ENCODE measurements at places on chromosomes 3 and 15. TPM values are rescaled to one million over a fixed set of nuclear protein-coding genes. Genes with fewer than 3 reads are reported as not detected.
A peak's percentile ranks its signal among the peaks of the same experiment; 100 is the strongest.

The MBD4 gene
- 26.6 TPM for total RNA-seq

- no peaks in the 10 kb centered on the region for H3K36me3 ChIP-seq
- H3K27ac ChIP-seq = no peak overlapping the region
- DNase-seq = no peak
- peaks cover 21% of the 10 kb centered on the region for H3K4me1 ChIP-seq
- H3K4me3 ChIP-seq = no peak overlapping the region
These were observed 162.8 kb upstream of the ZNF385D start for GRCh38 chr3:21913791-21914190.

The SLC22A14 gene
- 0.20 TPM for total RNA-seq

DNA sequence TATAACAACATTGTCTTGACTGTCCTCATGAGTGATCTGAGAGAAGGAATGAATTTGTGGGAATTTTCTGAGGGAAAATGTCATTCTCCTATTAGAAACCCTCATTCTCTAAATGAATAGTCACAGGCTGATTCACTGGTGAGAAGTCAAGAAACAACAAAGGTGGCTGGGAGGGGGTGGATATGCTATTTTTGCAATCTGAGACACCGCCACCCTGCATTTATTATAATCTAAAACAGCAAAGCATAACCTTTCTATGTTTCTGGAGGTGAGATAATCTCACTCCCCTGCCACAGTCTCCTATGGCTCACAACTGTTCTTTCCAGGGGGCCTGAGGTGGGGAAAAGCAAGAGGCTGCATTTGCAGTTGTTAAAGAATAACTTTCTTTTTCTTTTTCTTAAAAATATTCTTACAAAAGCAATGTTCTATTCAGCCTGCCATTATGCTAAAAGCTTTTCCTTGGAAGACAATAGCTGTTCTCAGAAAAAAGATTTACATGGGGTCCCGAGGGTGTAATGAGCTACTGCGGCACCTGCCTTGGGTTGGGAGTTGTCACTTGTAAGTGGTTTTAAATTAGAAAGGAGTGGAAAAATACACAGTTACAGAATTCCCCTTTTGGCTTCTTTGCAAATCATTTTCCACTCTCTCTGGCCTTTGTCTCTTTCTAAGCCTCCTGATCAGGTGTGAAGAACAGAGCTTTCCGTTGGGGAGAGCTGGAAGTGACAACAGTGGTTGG, 220.9 kb downstream of the AGBL1 start:
- H3K4me3 ChIP-seq = no peak overlapping the region
- H3K36me3 ChIP-seq = no peaks in the 10 kb centered on the region
- peaks cover 7% of the 10 kb centered on the region for H3K27me3 ChIP-seq
- no peak for DNase-seq
- H3K27ac ChIP-seq = no peak overlapping the region
- H3K4me1 ChIP-seq = no peaks in the 10 kb centered on the region

The CPN2 gene
- total RNA-seq = not detected

The HES1 gene
- 108 TPM for total RNA-seq

GRCh38 chr15:78969687-78970349, 25.0 kb upstream of the CTSH start:
- peaks cover 35% of the 10 kb centered on the region for H3K4me1 ChIP-seq
- H3K27me3 ChIP-seq = no peaks in the 10 kb centered on the region

The CCR1 gene
- not detected for total RNA-seq

The GOLGA8Q gene
- 1.9 TPM for total RNA-seq

The FAM240A gene
- not detected for total RNA-seq

DNA sequence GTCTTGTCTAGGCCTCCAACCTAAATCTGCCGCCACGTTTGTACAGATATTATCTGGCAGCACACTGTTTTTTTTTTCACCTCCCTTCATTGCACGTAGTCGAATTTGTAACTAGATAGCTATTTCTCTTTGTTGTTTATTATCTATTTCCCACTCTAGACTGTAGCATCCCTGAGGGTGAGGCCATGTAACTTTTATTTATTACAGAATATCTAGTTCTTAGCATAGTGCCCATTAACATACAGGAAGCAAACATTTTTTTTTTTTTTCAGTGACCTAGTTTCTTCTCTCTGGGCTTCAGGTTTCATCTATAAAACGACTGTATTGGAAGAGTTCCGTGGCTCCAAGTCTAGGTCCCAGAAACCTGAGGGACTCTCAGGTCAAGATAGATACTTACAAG, 354.3 kb downstream of the FGF12 start:
- peaks cover 2% of the 10 kb centered on the region for H3K4me1 ChIP-seq
- no peak overlapping the region for H3K4me3 ChIP-seq
- no peak overlapping the region for H3K27ac ChIP-seq
- H3K27me3 ChIP-seq = peaks cover 3% of the 10 kb centered on the region
- H3K36me3 ChIP-seq = no peaks in the 10 kb centered on the region
- no peak for DNase-seq

- no peak for DNase-seq
- H3K36me3 ChIP-seq = peaks cover 28% of the 10 kb centered on the region
- H3K4me3 ChIP-seq = no peak overlapping the region
- no peak overlapping the region for H3K27ac ChIP-seq
- peaks cover under 1% of the 10 kb centered on the region for H3K4me1 ChIP-seq
These were observed 8.1 kb downstream of the NPHP3 start for GRCh38 chr3:132713977-132714727.

GRCh38 chr3:154243353-154243752, 80.9 kb downstream of the DHX36 start:
- H3K27me3 ChIP-seq = no peaks in the 10 kb centered on the region
- no peak for DNase-seq
- H3K4me1 ChIP-seq = peaks cover 3% of the 10 kb centered on the region
- no peak overlapping the region for H3K27ac ChIP-seq
- peaks cover 21% of the 10 kb centered on the region for H3K36me3 ChIP-seq

- H3K27me3 ChIP-seq = no peaks in the 10 kb centered on the region
- no peak overlapping the region for H3K27ac ChIP-seq
- H3K36me3 ChIP-seq = peaks cover 3% of the 10 kb centered on the region
- no peak overlapping the region for H3K4me3 ChIP-seq
These were observed 397.1 kb upstream of the KCNMB2 start for GRCh38 chr3:178139116-178139515.

- no peaks in the 10 kb centered on the region for H3K36me3 ChIP-seq
- no peaks in the 10 kb centered on the region for H3K27me3 ChIP-seq
- H3K4me1 ChIP-seq = no peaks in the 10 kb centered on the region
- H3K27ac ChIP-seq = no peak overlapping the region
These were observed 203.1 kb downstream of the KCNAB1 start for GRCh38 chr3:156323466-156323865.

The GRM7 gene
- total RNA-seq = 0.69 TPM

DNA sequence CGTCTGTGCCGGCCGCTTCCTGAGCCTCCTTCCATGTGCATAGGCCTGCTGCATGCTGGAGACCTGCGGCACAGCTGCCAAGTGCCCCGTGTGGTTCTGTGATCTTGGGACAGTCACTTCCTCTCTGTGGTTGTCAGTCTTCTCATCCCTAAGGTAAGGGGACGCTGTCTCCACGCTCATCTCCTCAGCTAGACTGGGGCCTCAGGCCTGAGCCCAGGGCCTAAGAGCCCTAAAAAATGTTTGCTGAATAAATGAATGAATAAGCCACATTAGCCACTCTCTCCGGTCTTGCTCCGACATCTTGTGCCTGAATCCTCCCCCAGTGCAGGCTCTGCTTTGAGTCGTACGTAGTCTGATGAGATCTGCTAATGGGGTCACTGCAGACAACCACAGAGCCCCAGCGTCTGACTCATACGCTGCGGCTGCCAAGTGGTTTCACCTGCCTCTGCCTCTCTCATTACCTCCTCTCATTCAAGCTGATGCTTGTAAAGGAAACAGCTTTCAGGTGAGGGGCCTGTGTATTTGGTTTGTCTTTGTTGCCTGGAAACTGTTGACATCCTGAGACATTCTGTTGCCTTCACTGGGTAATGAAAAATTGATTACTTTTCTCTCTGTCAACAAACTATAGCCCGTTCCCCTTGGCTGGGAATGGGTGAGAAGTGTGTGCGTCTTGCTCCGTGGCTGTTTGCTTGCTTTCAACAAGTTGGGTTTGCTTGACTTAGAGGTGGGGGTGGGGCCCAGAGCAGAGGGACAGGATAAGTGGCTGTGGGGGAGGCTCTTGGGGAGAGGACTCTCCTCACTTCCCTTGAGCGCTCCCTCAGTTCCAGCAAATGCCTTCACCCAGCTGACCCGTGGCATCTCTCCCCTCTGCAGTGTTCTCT, 15.9 kb downstream of the RPLP1 start:
- H3K36me3 ChIP-seq = no peaks in the 10 kb centered on the region
- peaks cover 23% of the 10 kb centered on the region for H3K4me1 ChIP-seq
- H3K27me3 ChIP-seq = no peaks in the 10 kb centered on the region
- H3K27ac ChIP-seq = peak overlapping the region; percentile 95

DNA sequence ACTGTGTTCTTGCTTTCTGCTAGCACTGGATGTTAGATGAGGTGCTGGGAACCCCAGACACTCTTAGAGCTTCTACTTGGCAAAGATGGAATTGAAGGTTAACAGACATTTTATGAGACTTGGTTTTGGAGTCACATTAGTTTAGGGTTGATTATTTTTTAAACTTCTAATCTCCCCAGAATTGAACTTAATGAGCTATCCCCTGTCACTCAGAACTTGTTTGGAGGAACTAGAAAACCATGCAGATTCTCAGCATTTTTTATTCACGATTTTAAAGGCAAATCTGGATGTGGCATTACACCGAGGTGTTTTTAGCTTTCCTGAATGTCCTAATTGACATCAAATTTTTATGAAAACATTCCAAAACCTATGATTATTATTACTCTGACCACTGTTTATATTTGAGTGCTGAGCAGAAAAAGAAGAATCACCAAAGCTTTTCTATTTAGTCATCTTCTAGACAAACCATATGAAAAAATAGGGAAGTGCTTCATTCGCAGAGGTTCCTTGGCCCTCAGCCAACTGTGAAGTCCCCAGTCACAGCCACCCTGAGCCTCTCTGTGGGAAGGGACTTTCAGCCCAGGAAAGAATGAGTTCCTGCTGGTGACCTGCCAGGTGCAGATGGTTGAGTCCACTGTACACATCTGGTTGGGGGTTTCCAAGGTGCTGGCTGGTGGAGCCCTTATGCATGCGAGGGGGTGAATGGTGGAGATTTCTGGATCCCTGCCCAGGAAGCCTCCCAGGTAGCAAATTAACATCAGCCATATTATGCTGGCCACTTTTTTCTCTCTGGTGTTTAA, 196.0 kb upstream of the TOPAZ1 start:
- peaks cover 2% of the 10 kb centered on the region for H3K27me3 ChIP-seq
- H3K4me1 ChIP-seq = peaks cover 29% of the 10 kb centered on the region
- no peaks in the 10 kb centered on the region for H3K36me3 ChIP-seq
- no peak for DNase-seq
- H3K4me3 ChIP-seq = no peak overlapping the region
- no peak overlapping the region for H3K27ac ChIP-seq

GRCh38 chr3:188468196-188468595, 314.2 kb downstream of the LPP start:
- peaks cover 17% of the 10 kb centered on the region for H3K36me3 ChIP-seq
- DNase-seq = no peak
- H3K4me3 ChIP-seq = no peak overlapping the region
- H3K27me3 ChIP-seq = no peaks in the 10 kb centered on the region

The GALNT15 gene
- 0.11 TPM for total RNA-seq

DNA sequence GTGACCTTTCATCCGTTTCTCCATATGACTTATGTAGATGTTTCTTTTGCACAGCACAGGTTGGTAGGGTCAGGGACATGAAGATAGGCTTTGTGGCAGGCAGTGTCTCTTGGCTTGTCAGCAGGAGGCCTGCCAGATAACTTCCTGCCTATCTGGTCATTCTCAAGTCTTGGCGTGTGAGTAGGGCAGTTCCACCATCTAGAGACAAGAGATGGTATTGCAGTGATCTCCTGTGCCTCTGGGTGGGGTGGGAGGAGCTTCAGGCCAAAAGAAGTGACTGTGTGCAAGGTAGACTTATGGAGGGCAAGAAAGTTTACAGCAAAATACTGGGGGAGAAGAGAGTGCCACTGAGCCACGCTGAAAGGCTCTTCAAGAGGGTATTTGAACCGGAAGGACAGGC, 11.0 kb downstream of the TEX264 start:
- H3K27me3 ChIP-seq = no peaks in the 10 kb centered on the region
- DNase-seq = no peak
- no peak overlapping the region for H3K4me3 ChIP-seq
- H3K36me3 ChIP-seq = peaks cover 19% of the 10 kb centered on the region
- no peak overlapping the region for H3K27ac ChIP-seq

The FANCD2OS gene
- total RNA-seq = not detected

The STAC gene
- 1.4 TPM for total RNA-seq

- H3K4me1 ChIP-seq = no peaks in the 10 kb centered on the region
- no peak for DNase-seq
- H3K36me3 ChIP-seq = no peaks in the 10 kb centered on the region
- peaks cover 2% of the 10 kb centered on the region for H3K27me3 ChIP-seq
- no peak overlapping the region for H3K4me3 ChIP-seq
These were observed 12.4 kb downstream of the OTOL1 start for GRCh38 chr3:161508852-161509477.

DNA sequence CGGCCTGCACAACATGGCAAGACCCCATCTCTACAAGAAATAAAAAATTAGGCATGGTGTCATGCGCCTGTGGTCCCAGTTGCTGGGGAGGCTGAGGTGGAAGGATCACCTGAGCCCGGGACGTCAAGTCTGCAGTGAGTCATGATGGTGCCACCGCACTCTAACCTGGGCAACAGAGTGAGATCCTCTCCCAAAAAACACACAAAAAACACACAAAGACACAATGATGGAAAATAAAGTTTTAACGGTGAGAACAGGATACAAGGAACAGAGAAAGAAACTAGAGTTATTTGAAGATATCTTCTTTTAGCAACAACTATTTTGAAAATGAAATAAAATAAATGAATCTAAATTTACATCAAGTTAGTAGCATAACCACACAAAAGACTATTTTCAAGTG, 12.0 kb downstream of the CLASP2 start:
- no peaks in the 10 kb centered on the region for H3K27me3 ChIP-seq
- DNase-seq = no peak
- H3K27ac ChIP-seq = no peak overlapping the region
- H3K4me3 ChIP-seq = no peak overlapping the region

DNA sequence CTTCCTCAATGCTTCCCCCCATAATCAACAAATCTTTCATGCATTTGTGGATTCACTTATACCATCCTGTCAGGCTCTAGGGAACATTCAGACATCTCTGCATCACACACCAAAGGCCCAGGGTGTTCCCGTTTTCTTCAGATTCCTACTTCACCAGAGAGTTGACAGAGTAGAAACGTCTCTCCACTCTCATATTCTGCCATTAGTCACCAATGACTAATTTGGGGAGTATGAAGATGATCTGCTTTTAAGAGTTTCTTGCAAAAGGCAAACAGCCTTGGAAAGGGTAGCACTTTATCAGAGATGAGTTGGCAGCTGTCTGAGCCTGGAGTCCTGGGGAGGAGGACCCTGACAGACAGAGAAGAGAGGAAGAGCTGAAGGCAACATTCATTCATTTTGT, 55.8 kb upstream of the DGKG start:
- H3K4me1 ChIP-seq = peaks cover 29% of the 10 kb centered on the region
- DNase-seq = no peak
- no peak overlapping the region for H3K27ac ChIP-seq
- peaks cover 56% of the 10 kb centered on the region for H3K27me3 ChIP-seq

GRCh38 chr3:44805960-44806359, 44.4 kb downstream of the KIF15 start:
- H3K27me3 ChIP-seq = no peaks in the 10 kb centered on the region
- H3K4me1 ChIP-seq = peaks cover 3% of the 10 kb centered on the region
- H3K4me3 ChIP-seq = no peak overlapping the region
- no peak overlapping the region for H3K27ac ChIP-seq
- peaks cover 13% of the 10 kb centered on the region for H3K36me3 ChIP-seq

The LHFPL4 gene
- not detected for total RNA-seq

GRCh38 chr3:135806317-135806716, 159.2 kb upstream of the PPP2R3A start:
- no peak overlapping the region for H3K4me3 ChIP-seq
- no peak overlapping the region for H3K27ac ChIP-seq
- peaks cover 31% of the 10 kb centered on the region for H3K27me3 ChIP-seq
- no peak for DNase-seq
